ENCODE measurements at places on chromosomes 7 and 10.

DNA sequence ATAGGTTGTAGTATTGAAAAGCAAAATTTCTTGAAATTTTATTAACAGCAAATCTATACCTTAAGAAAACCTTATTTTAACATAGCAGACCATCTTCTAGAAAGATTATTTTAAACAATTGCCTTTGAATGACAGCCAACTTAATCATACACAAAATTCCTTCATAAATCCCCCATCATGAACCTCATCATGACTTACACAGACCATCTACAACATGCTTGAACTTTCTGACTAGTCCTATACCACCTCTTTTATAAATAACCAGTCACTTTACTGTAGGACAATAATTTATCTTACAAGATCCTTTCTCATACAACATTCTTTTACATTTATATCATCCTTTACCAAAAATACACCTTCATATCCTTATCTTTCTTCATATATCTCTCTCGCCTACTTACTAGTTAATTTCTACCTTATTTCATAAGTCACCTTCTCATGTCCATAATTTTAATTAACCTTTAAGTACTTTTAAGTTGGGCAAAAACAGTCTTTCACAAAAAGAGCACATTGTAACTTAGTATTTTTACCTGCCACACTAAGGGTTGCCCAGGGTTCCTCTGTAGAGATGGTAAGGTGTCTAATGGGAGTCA, 16.6 kb upstream of the PTN start:
- no peak for DNase-seq

- DNase-seq = no peak
Observed at GRCh38 chr10:16195178-16195769, 241.5 kb upstream of the PTER start.

GRCh38 chr10:43221419-43222209, 45.3 kb downstream of the RASGEF1A start:
- no peak for DNase-seq

GRCh38 chr10:96743988-96744585, 23.8 kb upstream of the PIK3AP1 start:
- no peak for DNase-seq

DNA sequence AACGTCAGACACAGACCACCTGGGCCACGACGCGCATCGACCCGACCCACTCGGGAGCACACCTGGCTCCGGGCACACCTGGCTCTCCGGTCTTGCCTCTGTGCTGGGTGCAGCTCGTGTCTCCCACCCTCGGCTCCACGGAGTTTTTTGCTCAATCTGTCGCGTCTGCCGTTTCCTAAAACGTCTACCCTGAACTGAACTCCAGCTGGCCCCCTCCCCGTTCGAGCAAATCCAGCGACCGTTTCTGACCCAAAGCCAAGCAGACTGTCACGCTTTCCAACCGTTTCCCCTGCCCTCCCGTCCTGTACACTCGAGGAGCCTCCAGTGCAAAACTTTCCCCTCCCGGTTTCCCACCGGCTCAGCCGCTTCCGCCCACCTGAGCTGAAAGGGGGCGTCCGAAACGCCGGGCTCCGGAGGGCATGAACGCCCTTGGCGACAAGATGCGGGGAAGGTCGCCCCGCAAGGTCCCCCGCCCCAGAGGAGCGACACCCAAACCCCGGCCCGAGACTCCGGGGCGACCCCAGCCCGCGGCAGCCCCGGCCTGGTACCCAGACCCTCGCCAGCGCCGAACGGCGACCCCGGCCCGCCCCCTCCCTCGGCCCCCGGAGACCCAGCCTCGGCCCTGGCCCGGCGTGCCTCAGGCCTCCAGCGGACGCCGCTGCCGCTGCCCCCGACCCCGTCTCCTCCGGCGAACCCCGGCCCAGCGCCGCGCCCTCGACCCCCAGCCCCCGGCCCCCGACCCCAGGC, 557 bp downstream of the CYTH3 start:
- DNase-seq = no peak

DNA sequence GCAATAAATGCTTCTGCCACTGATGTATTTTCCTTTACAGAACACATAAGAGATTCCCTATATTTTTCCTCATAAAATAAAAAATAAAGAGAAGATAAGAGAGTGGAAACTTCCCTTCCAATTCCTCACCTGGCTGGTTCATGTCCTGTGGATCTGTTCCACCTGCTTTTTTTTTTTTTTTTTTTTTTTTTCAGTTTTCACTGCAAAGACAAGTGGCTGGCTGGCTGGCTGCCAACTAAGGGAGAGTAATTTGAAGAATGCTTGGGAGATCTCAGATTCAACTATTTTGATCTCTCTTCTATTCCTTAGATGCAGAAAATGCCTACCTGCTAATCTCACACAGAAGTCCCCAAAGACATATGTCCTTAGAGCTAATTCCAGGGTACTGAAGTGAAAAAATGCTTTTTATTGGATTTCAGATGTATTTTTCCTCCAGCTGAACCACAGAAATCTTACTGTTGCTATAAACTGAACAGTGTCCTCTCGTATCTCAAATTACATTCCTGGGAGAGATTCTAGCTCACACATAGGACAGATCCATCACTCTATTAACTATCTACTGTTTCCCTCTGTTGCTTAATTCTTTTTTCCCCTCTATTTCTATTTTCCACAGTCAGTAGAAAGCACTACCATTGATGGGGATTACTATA, 120.8 kb downstream of the NRCAM start:
- peak; percentile 77 for DNase-seq

- no peak for DNase-seq
Observed at GRCh38 chr10:132114953-132115520, 49.3 kb downstream of the JAKMIP3 start.

GRCh38 chr7:158049271-158049670, 538.4 kb downstream of the PTPRN2 start:
- DNase-seq = no peak

DNA sequence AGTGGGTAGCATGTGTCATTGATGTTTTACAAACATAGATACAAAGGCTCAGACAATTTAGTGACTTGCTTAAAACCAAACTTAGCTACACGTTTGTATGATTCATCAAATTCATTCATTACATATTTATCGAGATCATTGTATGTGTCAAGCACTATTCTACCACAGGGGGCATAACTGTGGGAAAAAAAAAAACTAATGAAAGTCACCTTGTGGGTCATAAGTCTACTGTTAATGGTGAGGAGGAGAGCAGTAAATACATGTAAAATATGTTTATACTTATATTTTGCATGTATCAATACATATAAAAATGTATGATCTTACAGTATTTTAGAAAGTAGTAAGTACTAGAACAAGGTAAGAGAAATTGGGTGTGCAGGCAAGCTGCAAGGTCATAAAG, 933.8 kb downstream of the IPMK start:
- no peak for DNase-seq

- no peak for DNase-seq
Observed at GRCh38 chr7:156147104-156147503, 334.8 kb upstream of the SHH start.

GRCh38 chr7:1432411-1433082, 26.7 kb downstream of the MICALL2 start:
- no peak for DNase-seq

DNA sequence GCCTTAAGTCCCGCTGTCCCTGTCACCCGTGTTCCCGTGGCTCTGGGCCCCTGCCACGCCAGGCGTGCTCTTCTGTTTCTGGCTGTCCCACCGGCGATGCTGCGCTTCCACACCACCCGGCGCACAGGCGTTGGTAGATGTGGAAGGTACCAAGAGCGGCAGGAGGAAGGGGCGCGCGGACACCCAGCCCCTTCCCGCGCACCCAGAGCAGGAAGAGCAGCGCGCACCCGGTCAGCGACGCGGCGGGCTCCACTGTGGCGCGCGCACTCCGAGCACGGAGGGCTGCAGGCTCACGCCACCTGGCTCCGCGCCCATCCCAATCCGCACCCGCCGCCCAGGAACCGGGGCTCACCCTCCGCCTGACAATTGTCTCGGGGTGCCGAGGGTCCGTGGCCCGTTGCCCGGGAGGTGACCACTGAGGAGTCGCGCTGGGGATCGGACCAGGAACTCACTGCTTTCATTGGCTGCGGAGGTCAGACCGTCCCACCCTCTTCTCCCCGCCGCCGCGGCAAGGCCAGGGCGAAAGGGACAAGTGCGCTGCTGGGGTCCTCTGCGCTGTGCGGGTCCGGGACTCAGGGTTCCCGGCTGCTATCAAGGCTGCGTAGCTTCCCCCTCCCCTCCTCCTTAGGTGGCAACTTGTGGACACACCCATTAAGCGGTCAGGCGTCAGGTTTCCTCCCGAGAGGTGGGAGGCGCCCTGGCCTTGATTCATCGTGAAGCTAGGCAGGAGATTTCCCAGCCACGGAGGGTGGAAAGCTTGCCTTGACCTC, 121.6 kb upstream of the ZNF92 start:
- peak; percentile 92 for DNase-seq

- no peak for DNase-seq
Observed at GRCh38 chr7:117582219-117582704, 102.4 kb downstream of the CFTR start.

- DNase-seq = no peak
Observed at GRCh38 chr10:59079386-59080226, 96.8 kb upstream of the PHYHIPL start.

DNA sequence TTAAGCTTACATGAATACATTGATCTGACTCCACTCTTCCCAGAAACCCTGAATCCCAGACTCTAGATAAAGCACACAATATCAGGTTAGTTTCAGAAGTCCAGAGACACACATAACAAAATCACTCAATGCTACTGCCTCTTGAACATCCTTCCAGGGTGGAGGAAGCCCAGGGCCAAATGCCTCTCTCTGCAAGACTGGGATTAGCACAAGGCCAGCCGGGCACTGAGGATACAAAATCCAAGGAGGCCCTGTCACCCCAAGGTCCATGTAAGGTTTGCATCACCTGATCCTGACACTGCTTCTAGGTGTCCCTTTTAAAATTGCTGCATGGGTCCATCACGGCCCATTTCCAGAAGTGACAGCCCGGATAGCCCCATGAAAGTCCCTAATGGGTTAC, 2.6 kb upstream of the PLXNA4 start:
- no peak for DNase-seq

DNA sequence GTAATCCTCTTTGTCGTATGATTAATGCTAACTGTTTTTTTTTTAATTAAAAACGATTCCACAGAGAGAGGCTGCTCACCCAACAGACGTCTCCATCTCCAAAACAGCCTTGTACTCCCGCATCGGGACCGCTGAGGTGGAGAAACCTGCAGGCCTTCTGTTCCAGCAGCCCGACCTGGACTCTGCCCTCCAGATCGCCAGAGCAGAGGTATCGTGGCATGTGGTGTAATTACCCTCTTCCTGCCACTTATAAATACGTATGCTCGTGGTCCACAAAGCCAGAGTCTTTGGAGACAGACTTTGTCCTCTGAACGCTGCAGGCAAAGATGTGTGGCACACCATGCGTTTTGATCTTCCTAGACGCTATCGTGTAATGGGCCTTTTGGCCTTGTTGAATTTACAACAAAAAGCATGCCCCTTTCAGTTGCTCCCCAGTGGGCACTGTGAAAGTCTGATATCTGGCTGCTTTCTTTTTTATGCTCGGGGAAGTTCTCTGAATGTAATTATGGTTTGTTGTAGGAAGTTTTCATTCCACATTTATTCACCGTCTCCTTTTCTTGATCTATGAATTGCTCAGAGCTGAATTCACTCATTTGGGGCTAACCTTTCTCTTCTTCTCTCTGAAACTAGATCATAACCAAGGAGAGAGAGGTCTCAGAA, 33.6 kb upstream of the BTBD16 start:
- DNase-seq = no peak

GRCh38 chr7:81173766-81174281, 255.0 kb upstream of the SEMA3C start:
- no peak for DNase-seq

DNA sequence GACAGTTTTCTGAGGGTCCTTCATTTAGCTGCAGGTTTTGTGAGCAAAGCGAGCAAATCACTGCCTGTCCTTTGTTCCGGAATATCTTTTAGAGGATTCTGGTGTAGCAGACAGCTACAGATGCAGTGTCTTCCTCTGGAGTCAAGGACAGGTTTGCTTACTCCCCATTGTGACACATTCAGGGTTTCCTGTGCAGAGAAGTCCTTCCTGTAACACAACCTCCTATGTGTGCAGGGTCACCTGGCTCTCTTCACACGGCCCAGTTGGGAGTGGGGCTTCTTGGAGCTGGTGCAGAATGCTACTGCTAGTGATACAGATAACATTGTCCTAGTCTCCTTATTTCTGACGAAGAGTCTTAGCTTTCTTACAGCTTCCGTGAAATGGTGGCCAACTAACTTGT, 47.9 kb downstream of the RBM33 start:
- no peak for DNase-seq

DNA sequence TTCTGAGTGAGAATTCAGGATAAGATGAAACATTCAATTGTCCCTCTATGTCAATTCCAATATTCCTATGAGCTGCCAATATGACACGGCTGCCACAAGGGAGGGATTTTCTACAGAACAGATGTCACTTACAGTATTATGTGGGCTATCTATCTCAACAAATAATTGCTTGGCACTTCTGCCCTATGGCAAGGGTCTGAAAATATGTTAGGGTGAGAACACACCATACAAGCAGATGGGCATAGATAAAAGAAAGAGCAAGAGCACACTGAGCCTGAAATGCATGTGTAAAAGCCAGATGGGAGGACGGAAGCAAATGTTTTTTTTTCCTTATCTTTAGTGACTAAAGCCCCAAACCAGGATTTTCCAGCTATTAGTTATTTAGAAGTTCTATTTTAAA, 70.1 kb upstream of the TFEC start:
- DNase-seq = no peak

- DNase-seq = no peak
Observed at GRCh38 chr7:142709921-142710320, 39.4 kb upstream of the PRSS1 start.

DNA sequence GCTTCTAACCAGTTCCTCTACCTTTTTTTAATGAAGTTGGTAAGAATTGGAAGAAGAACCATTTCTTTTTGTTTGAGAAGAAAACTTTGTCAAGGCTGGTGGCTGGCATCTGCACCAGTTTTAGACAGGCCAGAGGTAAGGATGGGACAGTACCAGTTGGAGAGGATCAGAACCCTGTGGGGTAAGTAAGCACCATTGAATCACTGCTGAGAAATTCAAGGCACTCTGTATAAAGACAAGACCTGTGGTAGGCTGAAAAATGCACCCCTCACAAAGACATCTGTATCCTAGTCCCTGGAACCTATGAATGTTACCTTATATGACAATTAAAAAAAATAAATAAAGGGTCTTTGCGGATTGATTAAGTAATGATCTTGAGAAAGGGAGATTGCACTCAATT, 166.7 kb upstream of the NRP1 start:
- no peak for DNase-seq

DNA sequence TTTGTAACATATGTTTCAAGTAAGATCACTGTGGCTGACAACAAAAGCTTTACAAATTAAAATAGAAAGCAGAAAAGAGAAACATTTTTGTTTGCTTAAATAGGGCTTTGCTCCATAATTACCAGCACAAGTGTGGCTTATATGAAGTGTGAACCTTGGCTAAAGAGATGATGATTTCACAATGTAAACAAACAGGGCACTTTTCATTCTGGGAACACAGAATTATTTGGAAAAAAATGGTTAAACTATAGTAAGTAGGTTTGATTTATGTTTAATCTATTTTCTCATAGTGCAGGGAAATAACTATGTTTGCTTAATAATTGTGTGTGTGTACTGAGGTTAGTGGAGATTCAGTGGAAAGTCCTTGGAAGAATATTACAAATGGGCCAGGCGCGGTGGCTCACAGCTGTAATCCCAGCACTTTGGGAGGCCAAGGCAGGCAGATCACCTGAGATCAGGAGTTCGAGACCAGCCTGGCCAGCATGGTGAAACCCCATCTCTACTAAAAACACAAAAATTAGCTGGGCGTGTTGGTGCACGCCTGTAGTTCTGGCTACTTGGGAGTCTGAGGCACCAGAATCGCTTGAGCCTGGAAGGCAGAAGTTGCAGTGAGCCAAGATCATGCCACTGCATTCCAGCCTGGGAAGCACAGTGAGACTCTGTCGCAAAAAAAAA, 19.1 kb upstream of the OTUD1 start:
- DNase-seq = no peak

- no peak for DNase-seq
Observed at GRCh38 chr7:141511676-141512396, 39.4 kb upstream of the AGK start.

All from NCI-H187 treated with DMSO at 0.1 percent for 48 hours (cell line).